ENCODE measurements at places on chromosomes 5 and 9. TPM values are rescaled to one million over a fixed set of nuclear protein-coding genes. Genes with fewer than 3 reads are reported as not detected.

IRX1 gene
- total RNA-seq, result 0.19 TPM

PCDH1 gene
- total RNA-seq, result 10.6 TPM

PCDHGC3 gene
- 14.5 TPM for total RNA-seq

SH3GL2 gene
- total RNA-seq, result 15.2 TPM

ADRA1B gene
- 1.2 TPM for total RNA-seq

C7 gene
- total RNA-seq, result 165 TPM

N4BP3 gene
- total RNA-seq, result 3.6 TPM

SHROOM1 gene
- 9.0 TPM for total RNA-seq

LEAP2 gene
- total RNA-seq, result 1.8 TPM

FOXD4L4 gene
- total RNA-seq, result not detected

PRDM9 gene
- total RNA-seq, result 4.4 TPM

NUTM2F gene
- 1.1 TPM for total RNA-seq

DND1 gene
- total RNA-seq, result 47.2 TPM

C6 gene
- total RNA-seq, result 9.4 TPM

PCDHA10 gene
- total RNA-seq, result 3.3 TPM

LCN9 gene
- total RNA-seq, result 0.68 TPM

PCDHGC5 gene
- 4.9 TPM for total RNA-seq

CDH9 gene
- not detected for total RNA-seq

PRSS3 gene
- 0.68 TPM for total RNA-seq

PRRC1 gene
- total RNA-seq, result 53.6 TPM

LIFR gene
- 63.9 TPM for total RNA-seq
